Right atrium auricular region (tissue), 2 donors: ENCODE measurements at places on chromosomes 13 and 19. TPM values are rescaled to one million over a fixed set of nuclear protein-coding genes. Genes with fewer than 3 reads are reported as not detected.

The TPM4 gene
- 194 TPM for total RNA-seq

The AKT1S1 gene
- total RNA-seq, result 20.6 TPM

The CRB3 gene
- 2.5 TPM for total RNA-seq

The FCHO1 gene
- 0.19 TPM for total RNA-seq
